ENCODE measurements at places on chromosomes 4 and X.

DNA sequence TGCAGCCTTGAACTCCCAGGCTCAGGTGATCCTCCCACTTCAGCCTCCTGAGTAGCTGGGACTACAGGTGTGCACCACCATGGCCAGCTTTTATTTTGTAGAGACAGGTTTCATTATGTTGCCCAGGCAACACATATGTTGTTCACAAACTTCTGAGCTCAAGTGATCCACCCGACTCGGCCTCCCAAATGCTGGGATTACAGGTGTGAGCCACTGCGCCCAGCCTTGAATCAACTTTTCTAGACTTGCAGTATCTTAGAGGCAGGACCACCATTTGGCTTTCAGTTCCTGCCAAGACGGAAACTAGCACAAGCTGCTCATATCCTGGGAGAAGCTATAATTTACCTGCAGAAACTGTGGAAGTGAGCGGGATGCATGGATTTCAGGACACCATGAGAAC, 19.9 kb downstream of the NAT8L start:
- DNase-seq = no peak

GRCh38 chr4:164438321-164438720, 315.6 kb upstream of the SMIM31 start:
- DNase-seq = no peak

GRCh38 chr4:53348046-53348445, 17.8 kb downstream of the SCFD2 start:
- no peak for DNase-seq

GRCh38 chrX:134484039-134484438, 24.1 kb downstream of the HPRT1 start:
- DNase-seq = no peak

DNA sequence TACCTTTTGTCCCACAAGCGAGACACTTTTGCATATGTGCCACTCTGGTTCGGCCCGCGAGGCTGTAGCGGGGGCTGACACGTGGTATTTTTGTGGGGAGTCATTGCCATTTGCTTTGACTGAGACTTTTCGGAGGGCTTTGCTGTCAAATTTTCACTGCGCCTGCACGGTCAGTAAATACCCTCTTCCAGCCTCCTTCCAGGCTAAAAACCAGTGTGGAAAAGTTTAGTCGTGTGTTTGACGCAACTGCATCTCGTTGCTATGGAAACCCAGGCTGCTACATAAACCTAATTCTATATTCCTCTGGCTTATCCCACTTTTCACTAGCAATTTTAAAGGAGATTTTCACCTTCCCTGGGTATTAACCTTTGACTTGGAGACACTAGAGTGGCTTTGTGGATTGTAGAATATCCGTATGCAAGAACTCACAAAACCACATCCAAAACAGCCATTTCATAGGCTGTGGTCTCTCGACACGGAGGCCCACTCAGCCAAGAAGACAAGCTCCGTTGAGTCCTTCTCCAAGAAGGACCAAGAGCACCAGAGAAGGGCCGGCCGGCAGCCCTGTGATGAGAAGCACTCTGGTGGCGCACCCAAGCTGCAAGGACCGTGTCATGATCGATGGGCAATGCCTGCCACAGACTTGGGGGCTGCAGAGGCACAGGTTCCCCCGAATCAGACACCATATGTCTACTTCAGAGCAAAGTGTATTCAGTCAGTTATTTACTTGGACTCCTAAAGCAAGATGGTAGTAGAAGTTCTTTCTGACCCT, 38.4 kb upstream of the ENPP6 start:
- no peak for DNase-seq

- DNase-seq = no peak
Measured at GRCh38 chrX:113009029-113009428, 168.4 kb upstream of the AMOT start.

DNA sequence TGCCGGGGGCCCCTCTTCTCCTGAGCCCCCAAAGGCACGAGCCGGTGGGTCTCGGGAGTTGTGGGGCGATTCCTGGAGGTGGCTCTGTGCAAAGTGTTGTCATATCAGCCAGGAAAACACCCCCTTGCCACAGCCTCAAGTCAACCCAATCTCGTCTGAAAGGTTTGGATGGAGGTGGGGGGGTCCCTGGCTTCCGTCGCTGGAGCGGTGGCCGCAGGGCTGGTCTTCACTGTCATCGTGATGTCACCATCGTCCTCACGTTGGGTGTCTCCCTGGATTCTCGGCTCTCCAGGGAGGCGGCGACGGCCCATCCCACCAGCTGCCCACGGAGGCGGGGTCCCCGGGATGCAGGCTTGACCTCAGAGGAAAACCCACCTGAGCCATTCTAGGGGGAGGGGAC, 38.3 kb upstream of the PPP2R3B start:
- DNase-seq = no peak

DNA sequence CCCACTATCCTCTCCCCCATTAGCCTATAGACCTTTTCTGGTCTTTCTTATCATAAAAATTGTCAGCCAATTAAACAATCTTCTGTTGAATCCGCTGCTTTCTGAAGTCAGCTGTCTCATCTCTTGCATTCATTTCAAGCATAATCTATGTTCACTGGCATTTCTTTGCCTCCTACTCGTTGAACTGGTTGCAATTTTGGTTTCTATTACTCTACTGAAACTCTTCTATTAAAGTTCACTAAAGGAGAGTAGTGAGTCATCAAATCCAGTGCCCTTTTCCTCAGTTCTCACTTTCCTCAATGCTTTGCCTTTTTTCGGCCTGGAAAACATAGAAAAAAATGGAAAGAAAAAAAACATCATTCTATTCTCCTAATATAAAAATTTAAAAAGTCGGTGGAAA, 23.9 kb upstream of the CXCL13 start:
- DNase-seq = no peak

DNA sequence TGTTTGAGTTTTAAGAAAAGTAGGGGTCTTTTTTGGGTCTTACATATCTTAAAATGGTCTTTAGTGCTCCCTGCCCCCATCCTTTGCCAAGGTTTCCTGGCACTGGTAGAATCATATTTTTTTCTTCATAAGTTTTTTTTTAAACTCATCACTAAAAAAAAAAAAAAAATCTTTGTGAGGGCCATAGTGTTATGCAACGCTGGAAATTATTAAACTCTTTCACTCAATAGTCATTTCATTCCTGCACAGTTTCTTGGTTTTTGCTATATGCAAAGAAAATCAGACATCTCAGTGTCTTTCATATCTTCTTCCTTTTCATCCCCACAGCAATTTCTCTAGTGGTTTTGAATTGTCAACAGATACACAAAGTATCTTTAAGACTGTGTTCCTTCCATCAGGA, 95.6 kb downstream of the TMA16 start:
- DNase-seq = no peak

Data from amygdala (tissue), 56 donors.